ENCODE measurements at places on chromosomes 7 and 10.

DNA sequence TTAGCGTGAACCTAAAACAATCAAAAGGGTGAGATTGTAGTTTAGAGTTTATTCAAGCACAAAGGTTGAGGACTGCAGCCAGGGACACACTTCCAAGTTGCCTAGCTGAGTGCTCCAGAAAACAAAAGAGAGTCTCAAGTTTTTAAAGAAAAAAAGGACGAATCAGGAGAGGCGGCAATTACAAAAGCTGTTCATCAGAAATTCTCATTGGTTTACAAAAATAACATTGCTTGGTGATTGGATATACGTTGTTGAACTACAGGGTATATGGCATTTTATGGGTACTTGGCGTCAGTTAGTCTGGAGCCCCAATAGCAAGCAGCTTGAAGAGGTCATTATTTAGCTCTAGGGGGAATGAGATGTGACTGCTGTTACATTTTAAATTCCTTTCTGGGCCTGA lies 11.5 kb downstream of the ZNF438 start:
- DNase-seq: no peak

- DNase-seq: no peak
Observed at GRCh38 chr10:59463909-59464308, 101.6 kb upstream of the FAM13C start.

DNA sequence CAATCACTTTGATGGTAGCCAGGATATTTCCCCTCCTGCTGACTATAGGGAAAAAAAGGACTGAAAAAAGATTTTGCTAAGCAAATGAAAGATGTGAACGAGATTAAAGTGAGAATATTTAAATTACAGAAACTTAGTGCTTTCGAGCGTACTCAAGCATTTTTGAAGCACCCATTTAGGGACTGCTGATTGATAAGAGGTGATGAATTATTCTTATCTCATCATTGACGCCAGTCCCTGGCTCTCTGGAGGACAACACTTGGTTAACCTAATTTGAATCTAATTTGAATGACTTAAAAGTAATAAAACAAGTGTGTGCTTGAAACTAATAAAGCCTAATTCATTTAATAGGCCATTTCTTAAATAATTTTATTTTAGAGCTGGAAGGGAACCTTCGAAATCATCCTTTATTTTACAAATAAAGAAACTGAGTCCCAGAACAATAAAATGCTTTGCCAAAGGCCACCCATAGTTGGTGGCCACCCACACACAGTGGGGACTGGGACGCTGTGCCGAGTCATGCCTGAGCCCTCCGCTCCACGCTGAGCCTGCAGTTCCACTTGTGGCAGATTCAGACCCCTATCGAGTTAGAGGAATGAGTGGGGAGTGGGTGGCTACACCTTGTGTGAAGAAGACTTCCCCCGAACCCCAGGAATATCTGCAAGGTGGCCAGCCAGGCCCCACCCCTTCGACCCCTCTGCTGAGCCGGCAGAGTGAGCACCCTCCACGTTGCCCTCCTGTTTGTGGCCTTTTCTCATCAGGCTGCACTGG lies 61.1 kb upstream of the SAMD8 start:
- DNase-seq: no peak

DNA sequence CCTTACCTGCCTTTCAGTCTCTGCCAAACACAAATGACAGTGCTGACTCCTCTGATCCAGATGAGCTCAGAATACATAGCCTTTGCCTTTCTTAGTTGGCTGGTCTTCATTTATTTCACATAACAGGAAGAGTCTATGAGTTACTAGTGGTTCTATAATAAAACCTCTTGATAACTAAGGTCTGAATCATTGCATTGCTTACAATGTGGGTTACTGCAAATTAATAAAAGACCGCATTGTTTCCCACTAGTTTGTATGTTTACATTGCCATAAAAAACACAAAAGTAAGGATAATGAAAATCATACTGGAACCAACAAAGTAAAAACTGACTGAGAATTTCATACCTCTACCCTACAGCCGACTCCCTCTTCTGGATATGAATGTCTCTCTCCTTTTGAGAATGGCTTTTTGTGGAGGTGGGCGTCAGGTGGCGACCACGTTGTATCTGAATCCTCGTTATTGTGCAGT lies 62.0 kb upstream of the AKR1E2 start:
- no peak for DNase-seq

- no peak for DNase-seq
Observed at GRCh38 chr10:44476409-44477045, 91.6 kb upstream of the CXCL12 start.

GRCh38 chr10:33498391-33498891 lies 164.0 kb upstream of the NRP1 start:
- DNase-seq: no peak

DNA sequence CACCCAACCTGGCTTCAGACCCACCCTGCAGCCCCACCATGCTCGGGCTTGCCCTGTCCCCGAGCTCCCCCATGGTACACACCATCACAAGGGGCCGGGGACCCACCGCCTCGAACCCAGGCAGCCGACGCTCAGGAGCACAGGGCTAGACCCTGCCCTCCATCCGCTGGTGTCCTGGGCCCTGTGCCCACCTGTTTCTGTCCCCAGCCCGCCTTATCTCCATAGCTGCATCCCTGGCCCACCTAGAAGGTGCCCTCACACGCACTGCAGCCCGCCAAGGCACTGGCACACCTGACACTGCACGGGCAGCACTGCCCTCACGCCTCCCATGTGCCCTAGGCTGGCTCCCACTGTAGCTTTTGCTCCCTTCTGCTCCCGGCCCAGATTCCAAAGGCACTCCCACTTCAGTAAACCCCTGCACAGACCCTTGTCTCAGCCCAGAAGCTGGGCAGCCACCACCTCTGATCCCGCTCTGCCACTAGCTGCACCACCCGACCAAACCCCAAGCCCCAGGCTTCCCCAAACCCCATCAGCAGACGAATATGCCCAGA lies 17.1 kb downstream of the YKT6 start:
- DNase-seq: no peak

DNA sequence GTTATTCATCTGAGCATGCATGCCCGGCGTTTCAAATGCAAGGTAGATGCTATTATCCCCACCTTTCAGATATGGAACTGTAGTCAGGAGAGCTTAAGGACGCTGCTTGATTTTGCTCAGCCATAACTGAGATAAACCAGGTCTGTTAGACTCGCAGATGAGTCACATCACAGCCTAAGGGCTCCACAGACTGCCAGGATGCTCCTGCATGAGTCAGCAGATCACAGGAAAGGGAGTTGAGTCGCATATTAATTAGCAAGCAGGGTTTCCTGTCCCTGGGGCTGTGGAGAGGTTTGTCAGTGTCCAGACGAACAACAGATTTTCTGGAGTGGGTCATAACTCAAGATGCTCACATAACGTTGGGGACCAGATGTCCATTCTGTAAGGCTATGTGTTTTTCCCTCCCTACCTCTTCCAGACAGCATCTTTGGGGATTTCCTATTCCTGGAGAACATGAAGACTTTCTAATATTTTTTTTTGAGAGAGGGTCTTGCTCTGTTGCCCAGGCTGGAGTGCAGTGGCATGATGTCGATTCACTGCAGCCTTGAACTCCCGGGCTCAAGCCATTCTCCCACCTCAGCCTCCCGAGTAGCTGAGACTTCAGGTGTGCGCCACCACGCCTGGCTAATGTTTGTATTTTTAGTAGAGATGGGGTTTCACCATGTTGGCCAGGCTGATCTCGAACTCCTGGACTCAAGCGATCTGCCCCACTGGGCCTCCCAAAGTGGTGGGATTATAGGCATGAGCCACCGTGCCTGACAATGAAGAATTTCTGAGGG lies 36.7 kb downstream of the PFKFB3 start:
- DNase-seq: no peak

- peak; percentile 17 for DNase-seq
Observed at GRCh38 chr10:18793951-18794350, 134.7 kb downstream of the ARL5B start.

GRCh38 chr7:152886579-152887117 lies 127.1 kb downstream of the ACTR3B start:
- DNase-seq: no peak

DNA sequence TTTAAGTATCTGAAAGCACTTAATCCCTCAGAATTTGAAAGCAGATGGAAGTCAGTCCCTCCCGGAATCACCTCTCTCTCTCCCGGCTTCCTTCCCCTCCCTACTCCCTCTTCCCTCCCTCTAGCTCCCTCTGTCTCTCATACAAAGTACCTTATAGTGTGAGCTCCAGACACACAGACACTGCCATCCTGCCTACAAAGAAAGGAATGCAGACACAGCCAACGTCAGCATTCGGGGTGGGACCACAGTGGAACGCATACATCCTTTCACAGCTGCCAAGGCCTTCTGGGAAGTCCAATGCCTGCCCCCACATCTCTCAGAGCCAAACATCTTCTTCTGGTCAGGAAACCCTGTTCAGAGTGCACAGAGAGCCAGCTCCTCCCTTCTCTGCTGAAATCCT lies 9.3 kb downstream of the NOD1 start:
- DNase-seq: peak; percentile 69

DNA sequence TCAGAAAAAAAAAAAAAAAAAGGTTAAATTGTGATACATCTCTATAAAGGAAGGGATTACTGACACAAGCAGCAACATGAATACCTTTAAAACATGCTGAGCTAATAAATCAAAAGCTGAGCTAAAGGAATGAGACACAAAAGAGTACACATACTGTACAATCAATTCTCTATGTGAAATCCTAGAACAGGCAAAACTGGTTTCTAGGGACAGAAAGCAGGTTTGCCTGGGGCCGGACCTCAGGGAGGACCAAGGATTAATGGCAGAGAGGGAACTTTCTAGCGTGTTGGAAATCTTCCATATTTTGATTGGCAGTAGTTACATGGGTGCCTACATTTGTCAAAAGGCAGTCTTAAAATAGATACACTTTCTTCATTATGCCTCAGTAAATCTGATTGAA lies 52.5 kb downstream of the KLRG2 start:
- no peak for DNase-seq

DNA sequence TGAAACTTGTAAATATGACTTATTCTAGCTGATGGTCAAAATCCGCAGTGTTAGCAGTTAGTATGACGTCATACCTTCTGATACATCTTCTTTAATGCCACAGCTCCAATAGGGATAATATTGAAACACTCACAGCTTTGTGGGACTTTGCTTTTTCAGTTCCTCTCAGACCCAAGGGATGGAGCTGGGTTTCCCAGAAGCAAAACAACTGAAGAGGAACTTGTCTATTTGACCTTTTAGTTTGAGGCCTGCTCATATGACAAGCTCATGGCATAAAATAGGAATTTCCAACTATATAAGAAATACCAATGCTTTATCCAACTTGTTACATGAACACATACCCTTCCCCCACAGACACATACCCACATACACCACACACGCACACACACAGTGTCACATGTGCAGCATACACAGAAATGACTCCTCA lies 31.6 kb upstream of the C10orf67 start:
- no peak for DNase-seq

- DNase-seq: no peak
Observed at GRCh38 chr7:142916508-142916907, 17.0 kb downstream of the TRPV5 start.

- no peak for DNase-seq
Observed at GRCh38 chr7:117872561-117873309, 506 bp downstream of the CTTNBP2 start.

DNA sequence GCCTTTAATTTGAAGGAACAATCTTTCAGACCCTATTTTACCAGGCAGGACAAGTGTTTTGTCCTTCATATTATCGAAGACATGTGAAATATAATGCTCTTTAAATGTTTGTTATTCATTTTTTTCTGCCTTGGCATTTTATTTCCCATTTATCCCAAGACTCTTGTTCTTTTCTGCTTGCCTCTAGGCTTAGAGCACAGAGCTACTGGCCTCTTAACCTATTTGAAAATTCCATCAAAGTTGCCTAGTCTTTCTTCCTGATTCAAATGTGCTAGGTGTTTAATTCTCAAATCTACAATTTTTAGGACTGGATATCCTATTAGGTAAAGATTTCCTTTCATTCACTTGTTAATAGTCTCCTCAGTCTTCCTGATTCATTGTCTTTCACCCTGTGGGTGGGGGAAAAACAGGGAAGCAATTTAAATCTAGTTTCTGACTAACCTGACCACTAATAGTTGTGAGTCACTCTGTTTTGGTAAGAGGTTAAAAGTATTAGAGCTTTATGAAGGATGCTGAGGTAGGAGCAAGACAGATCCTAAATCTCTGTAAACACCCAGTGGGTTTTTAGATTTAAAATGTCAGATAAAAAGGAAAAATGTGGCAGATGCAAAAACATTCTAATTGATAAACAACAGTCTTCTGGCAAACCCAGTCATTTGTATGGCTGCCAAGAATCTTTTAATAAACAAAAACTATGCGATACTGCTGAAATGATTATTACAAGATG lies 1.5 kb downstream of the LIPK start:
- DNase-seq: no peak

- DNase-seq: no peak
Observed at GRCh38 chr7:47102331-47102841, 479.5 kb downstream of the TNS3 start.

- no peak for DNase-seq
Observed at GRCh38 chr10:48773580-48773979, 88.9 kb downstream of the WDFY4 start.

GRCh38 chr10:31033147-31033546 lies 1.5 kb upstream of the ZNF438 start:
- no peak for DNase-seq

DNA sequence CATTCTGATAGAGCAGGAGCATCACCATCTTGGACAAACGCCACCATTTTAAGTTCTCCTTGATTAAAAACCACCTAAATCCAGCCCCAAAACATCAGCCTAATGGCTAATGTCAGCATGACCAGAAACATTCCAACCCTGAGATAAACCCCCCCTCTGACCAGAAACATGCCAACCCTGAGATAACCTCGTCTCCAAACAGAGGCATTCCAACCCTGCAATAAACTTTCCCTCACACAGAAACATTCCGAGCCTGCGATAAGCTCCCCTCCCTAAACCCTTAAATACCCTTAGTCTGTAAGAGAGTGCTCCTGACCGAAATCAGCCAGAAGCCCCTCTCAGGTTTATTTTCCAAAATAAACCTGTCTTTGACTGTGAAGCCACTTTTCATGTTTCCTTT lies 76.5 kb downstream of the ADARB2 start:
- no peak for DNase-seq

- DNase-seq: no peak
Observed at GRCh38 chr7:14899030-14899429, 3.5 kb downstream of the DGKB start.

- DNase-seq: no peak
Observed at GRCh38 chr7:44771358-44771757, 22.7 kb downstream of the ZMIZ2 start.

GRCh38 chr7:155399577-155399976 lies 58.4 kb upstream of the EN2 start:
- DNase-seq: no peak

GRCh38 chr7:158850545-158851102 lies 5.7 kb upstream of the DYNC2I1 start:
- peak; percentile 54 for DNase-seq

- no peak for DNase-seq
Observed at GRCh38 chr10:86055928-86056327, 310.7 kb downstream of the GRID1 start.

DNA sequence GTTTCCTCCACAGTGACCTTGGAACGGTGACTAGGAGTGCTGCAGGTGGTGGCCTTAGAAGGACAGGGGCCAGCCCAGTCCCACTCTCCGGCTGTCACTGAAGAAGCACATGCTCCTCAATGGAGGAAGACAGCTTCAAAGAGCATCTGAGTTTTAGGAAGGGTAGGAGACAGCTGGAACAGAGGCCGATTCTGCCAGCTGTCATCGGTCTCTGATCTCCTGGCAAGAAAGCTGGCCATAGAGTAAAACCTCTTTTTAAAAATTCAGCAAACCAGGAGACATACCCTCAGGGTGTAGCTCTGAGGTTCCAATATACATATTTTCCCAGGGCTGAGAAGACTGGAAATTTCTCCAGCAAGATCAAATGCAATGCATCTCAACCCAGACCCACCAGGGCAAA lies 55.9 kb downstream of the KCNMA1 start:
- DNase-seq: no peak

GRCh38 chr7:28958980-28959347 lies 834 bp upstream of the TRIL start:
- no peak for DNase-seq
